ENCODE measurements at places on chromosomes 11 and 22.

DNA sequence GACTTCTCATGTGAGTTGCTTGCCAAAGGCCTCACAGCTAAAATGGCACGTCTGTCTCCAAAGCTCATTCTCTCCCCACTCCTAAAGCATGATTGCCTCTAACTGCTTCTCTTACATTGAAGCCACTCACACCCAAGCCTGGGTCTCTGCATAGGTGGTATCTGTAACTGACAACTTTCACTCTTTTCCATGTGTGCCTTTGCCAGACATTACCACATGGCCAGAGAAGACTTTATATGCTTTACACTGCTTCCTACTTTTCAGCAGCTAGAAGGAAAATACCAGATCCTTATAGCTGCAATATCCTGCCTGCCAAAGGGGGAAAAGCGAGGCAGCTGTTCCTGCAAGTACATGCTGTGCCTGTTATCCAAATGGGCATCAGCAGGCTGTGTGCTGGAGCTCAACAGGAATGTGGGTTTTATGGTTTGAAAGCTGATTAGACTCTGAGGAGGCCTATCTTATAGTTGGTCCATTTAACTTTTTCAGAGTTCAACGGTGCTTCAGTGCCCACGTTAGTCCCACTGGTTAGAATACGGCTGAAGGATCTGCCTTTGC, 547.1 kb downstream of the RAB38 start:
- ATAC-seq, result no peak

DNA sequence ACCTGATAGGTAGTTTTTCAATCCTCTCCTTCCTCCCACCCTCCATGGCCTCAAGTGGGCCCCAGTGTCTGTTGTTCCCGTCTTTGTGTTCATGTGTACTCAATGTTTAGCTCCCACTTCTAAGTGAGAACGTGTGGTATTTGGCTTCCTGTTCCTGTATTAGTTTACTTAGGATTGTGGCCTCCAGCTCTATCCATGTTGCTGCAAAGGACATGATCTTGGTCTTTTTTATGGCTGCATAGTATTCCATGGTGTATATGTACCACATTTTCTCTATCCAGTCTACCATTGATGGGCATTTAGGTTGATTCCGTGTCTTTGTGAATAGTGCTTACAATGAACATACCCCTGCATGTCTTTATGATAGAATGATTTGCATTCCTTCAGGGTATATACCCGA, 54.1 kb upstream of the CFAP300 start:
- no peak for ATAC-seq

GRCh38 chr11:92657226-92657625, 312.2 kb upstream of the MTNR1B start:
- ATAC-seq, result no peak

DNA sequence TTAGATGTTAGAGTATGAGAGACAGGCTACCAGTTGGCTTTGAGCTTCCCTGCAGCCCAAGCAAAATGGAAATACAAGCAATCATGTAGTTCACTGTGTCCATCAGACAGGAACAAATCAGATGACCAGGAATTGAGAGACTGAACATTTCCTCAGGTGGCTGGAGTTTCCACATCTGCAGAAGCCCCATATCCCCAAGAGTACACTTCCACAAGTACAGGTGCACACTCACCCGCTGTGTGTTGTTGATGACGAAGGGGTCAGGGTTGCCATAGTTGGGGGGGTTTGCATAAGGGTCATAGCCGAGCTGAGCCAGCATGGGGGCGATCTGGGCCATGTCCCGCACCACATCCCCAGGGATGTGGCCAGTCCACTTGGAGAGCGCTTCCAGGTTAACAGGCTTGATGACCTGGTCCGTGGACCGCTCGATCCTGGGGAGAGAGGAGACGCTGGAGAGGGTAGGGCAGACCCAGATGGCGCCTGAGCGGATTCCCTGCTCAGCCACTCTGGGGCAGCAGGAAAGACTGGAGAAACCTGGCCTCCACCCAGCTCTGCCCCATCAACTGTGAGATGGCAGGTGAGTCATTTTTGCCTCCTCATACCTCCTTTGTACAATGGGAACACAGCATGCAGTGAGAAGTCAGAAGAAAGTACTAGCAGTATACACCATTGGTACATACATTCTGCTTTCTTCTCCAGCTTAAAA, 23.9 kb upstream of the TFIP11 start:
- ATAC-seq, result no peak

- ATAC-seq, result no peak
Observed at GRCh38 chr11:120173019-120173705, 35.2 kb upstream of the TRIM29 start.

DNA sequence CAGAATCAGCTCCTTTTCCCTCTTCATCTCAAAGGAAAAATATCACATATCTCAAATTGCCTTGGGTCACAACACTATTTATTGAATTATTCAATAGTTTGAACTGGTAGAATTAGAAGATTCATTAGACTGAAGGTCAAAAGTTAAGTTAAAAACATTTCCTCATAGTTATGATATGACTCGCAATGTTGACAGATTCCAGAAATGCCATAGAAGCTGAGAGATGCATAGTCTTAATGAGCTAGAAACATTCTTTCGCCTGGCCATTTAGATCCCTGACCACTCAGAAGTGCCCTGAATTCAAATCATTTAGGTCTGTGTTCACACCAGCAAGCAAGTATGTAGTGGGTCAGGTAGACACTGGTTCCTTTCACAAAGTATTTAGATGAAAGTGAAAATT, 44.4 kb downstream of the FAT3 start:
- no peak for ATAC-seq

DNA sequence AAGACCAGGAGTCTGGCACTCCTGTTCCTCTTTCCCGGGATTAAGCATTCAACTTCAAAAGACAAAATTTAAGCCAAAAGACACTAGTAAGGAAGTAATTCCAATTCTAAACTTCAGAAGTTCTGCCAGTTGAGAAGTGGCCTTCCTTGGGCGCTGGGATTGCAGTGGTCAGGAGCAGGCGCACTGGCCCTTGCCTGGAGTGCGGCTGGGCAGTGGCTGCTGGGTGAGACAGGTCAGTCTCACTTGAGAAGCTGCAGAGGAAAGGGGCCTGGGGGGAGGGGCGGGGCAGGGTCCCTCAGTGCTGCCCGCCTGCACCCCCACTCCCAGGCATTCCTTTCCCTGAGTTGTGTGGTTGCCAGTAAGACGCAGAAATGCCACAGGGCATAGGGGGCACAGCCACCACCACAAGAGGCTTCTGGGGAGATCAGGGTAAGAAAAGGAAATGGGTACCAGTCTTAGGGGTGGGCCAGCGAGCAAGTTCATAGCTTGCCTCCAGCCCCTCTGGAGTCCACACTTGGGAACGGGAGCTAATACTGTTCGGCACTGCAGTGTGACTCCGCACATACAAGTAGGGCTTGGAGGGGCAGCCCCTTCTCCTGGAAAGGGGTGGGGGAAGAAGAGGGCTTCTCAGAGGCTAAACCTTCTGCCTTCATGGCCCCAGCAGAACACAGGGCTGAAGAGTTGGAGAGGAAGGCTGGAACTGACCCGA, 5.5 kb downstream of the MRPL49 start:
- no peak for ATAC-seq

- no peak for ATAC-seq
Observed at GRCh38 chr22:44724859-44725258, 22.9 kb downstream of the PRR5 start.

- ATAC-seq, result no peak
Observed at GRCh38 chr11:475941-476340, 25.9 kb downstream of the PTDSS2 start.

DNA sequence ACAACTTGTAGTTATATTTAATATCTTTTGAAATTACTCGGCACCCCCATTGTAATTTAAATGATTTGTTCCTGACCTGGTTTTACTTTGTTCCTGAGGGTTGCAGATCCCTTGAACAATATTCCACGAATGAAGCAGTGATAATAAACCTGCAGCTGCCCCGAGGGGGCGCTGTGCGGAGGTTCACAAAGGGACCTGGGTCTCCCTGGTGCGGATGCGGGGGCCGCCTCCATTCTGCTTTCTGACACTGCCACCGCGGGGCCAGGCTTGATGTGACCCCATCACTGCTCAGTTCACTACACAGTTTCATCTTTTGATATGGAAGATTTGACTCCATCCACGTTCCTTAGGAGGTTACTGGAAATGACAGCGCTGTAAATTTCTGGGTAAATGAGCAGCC, 62.9 kb upstream of the PRODH start:
- ATAC-seq, result no peak

DNA sequence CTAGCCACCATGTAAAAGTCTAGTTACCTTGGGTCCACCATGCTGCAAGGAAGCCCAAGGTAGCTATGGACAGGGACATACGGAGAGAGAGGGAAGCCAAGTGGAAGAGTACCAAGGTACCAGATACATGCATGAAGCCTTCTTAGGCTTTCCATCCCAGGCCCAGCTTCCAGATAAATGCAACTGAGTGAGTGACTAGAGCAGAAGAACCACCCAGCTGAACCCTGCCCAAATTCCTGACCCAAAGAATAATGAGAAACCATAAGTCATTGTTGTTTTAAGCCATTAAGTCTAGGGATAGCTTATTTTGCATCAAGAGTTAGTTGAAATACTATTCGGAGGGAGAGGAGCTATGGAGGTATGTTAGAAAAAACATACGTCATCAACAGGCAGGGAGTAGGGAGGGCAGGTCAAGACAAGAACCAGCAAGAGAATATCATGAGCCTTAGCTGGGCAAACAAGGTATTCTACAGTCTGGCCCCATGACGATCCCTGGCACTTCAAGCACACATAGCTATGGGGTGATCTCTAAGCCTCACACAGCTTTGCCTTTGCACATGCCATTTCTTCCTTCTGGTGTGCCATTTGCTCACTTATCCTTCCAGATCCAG, 36.5 kb upstream of the APLNR start:
- no peak for ATAC-seq

DNA sequence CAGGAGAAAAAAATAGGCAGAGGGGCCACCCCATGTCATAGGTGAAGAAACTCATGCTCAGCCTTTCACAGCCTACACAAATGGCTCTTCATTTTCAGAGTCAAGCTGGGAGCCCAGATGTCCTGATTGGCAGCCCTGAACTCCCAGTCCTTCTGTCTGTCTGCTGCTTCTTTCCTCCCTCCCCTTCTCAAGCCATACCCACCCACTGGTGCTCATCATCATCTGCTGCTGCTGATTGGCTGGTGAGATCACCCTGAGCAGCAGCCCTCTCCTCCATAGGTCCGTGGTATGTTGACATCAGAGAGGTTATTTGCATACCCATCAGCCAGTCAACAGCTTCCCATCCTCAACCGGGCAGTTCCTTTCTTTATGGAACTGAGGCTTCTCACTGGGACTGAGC, 46.1 kb upstream of the PRDM11 start:
- ATAC-seq, result peak; percentile 18

DNA sequence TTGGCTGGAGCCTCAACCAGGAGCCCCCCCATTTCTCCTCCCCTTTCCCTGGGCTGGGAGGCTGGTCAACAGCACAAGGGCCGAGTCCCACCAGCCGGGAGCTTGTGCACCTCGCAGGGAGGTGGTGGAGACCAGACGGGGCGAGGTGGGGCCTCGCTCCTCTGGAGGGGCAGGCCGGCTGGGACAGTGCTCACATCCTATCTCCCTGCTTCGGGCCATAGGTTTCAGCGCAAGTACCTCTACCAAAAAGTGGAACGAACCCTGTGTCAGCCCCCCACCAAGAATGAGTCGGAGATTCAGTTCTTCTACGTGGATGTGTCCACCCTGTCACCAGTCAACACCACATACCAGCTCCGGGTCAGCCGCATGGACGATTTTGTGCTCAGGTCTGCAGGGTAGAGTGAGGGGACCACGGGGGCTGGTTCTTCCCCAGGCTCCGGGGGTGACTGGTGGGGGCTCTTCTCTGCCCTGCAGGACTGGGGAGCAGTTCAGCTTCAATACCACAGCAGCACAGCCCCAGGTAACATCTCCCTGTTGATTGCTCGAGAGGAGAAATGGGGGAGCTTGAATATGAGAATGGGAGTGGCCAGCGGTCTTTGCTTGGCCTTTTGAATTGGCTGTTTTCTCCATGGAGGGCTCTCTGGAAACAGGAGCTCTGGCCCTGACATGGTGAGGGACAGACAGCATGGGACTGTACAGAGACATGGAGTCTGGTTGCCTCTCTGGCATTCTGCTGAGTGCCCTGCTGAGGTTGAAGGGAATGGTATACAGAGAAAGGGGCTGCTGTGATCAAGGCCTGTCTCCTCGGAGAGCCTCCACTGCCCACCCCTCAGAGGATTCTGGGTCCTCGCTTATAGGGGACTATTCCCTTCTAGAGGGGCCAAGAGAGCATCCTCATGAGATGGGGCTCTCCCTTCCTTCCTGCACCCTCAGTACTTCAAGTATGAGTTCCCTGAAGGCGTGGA, 3.3 kb downstream of the SIDT2 start:
- ATAC-seq, result no peak
